ENCODE measurements at places on chromosomes 5 and 9.

- no peak for DNase-seq
These were observed 21.4 kb downstream of the DIAPH1 start for GRCh38 chr5:141597394-141597793.

DNA sequence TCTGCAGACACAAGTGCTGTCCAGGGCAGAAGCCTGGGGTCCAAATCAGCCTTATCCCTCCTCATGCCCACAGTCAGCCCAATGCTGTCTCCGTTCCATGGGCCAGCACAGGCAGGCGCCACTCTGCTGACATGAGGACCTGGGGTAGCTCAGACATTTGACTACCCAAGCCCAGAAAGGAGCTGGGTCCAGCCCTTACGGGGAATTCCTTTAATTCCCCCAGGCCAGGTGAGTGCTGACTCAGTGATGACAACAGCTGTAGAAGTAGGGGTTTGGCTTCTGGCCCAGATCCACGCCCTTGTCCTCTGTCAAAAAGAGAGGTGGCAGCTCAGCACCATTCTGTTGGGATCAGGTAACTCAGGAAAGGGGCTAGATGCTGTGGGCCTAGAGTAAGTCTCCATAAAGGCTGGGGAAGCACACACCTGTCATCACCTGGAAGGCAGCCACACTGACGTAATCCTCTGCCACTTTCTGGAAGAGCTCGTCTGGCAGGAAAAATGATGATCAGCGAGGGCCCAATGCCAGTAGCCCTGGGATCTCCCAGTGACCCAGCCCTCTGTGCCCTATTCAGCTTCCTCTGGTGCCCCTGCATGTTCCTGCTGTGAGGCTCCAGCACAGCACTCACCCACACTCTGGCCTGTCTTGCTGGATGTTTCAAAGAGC is 1.9 kb downstream of the RAB24 start:
- peak; percentile 35 for DNase-seq

GRCh38 chr5:127206320-127207113 is 84.1 kb upstream of the MEGF10 start:
- DNase-seq, result no peak

GRCh38 chr5:114249823-114250222 is 112.0 kb upstream of the KCNN2 start:
- no peak for DNase-seq

DNA sequence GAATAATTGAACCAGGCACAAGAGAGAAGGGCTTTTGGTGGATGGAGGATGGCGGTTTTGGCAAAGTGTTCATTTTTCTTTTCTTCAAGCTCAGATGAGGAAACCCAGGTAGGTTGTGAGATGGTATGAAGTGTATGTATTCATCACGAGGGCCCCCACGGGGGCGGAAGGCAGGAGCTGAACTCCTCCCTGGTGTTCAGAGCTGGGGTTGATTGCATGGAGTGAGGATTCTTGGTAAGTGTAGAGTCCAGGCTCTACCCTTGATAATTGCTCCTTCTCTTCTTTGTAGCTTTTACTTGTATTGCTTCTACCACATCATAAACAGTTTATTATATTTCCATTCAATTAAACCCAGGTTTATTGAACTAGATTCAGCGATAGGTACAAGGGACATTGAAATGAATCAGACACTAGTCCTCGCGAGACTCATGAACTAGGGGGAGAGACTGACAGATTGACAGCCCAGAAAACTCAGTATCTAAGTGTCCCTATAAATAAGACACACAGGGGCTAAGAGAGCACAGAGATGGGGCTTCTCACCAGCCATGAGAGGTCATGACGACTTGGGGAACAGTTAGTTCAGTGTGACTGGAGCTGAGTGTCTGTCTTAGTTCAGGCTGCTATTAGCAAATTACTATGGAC is 116.7 kb upstream of the KLF4 start:
- no peak for DNase-seq

- no peak for DNase-seq
These were observed 353.2 kb downstream of the CWC27 start for GRCh38 chr5:65121880-65122436.

GRCh38 chr5:135490245-135491037 is 38.3 kb upstream of the TIFAB start:
- DNase-seq, result no peak

- DNase-seq, result no peak
These were observed 183.4 kb downstream of the DMRT2 start for GRCh38 chr9:1233568-1233967.

GRCh38 chr9:101265261-101265660 is 119.5 kb downstream of the BAAT start:
- no peak for DNase-seq

- no peak for DNase-seq
These were observed 285.9 kb downstream of the ARHGEF28 start for GRCh38 chr5:73911761-73912393.

- no peak for DNase-seq
These were observed 504.4 kb downstream of the TLE4 start for GRCh38 chr9:80076162-80076561.

DNA sequence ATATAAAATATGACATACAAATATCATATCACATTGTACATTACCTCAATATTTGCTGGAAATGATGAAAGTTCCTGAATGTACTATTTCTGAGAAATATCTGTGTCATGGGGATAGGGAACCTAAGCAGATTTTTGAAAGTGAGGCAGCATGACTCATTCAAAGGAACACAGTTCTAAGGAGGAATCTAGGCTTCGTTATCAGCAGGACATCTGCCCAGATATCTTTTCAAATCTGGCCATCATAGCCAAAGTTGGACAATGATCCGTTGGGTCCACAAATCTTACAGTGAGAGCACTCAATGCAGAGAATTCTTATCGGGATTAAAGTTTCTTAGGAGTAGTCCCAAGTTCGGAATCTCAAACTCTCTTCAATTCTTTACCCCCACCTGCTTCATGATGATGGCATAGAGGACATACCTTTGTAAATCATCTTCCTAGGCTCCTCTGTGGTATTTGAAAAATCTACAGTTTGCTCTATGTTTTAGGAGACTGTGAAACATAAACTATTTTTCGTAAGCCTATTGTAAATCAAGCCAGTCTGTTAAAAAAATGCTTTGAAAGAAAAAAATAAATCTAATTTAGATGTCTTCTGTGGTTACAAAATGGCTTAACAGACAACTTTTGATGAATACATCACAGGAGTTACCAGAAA is 29.4 kb upstream of the ALDH1A1 start:
- no peak for DNase-seq

- DNase-seq, result no peak
These were observed 176.5 kb upstream of the TLE4 start for GRCh38 chr9:79395228-79395627.

DNA sequence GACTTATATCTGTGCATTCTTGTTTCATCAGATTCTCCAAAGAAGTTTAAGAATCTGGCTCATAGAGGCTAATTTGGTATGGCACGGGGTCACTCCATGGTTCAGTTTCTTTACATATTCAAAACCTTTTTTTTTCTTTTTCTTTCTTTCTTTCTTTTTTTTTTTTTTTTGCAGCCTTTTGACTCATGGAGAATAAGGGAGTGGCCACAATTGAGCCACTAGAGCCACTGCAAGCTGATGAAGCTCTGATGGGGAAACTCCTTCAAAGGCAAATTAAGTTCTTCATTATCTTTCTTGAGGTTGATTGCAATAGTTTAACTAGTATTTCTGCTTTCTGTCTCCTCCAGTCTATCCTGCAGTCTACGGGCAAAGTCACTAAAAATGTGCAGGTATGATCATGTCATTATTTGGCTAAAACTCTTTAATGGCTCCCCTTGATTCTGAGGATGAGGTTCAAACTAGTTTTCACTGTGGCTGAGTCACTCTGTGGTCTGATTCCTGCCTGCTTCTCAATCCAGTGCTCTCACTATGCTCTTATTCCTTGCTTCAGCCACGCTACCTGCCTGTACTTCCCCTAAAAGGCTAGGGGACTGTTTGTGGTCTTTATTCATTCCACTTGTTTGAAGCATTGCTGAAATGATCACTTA is 93.5 kb upstream of the RIOK2 start:
- DNase-seq, result no peak

DNA sequence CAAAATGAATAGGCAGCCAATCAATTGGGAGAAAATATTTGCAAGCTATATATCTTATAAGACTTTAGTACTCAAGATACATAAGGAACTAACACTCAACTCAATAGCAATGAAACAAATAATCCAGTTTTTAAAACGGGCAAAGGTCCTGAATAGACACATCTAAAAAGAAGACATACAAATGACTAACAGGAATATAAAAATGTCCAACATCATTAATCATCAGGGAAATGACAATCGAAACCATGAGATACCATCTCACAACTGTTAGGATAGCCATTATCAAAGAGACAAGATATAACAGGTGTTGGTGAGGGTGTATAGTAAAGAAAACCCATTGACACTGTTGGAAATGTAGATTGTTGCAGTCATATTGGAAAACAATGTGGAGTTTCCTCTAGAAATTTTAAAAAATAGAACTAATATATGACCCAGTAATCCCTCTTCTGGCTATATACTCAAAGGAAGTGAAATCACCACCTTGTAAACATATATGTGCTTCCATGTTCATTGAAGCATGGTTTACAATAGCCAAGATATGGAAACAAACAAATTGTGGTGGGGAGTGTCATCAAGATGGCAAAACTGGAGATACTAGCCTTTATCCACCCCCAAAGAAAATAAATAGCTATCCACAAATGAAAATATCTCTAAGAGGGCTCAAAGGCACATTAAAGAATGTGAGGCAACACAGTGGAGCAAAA is 13.9 kb upstream of the BTNL3 start:
- no peak for DNase-seq

DNA sequence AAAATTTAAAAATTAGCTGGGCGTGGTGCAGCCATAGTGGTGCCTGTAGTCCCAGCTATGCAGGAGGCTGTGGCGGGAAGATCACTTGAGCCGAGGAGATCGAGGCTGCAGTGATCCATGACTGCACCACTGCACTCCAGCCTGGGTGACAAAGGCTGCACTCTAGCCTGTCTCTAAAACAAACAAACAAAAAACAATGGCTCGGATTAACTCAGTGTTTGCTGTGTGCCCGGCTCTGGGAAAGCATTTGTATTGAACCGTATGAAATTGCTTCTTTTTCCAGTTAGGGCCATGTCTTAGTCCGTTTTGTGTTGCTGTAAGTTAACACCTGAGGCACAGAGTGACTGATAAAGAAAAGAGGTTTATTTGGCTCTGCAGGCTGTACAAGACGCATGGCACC is 62.6 kb downstream of the CFAP77 start:
- no peak for DNase-seq

DNA sequence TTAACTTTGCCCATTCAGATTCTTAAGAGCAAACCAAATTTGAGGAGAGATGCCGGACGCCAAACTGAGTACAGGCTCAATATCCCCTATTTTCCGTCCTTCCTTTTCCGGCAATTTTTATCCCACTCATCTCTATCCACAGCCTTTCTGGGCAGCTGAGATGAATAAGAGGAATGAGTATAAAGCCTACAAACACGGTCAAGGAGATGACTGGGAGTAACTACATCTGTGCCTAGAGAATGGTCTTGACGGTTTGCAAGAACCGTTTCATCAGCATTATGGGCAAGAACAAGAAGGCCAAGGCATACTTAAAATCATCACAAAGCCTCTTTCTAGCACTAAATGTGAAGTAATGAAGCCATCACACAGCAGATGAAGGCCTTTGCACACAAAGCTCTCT is 227.3 kb downstream of the DCP2 start:
- DNase-seq, result no peak

DNA sequence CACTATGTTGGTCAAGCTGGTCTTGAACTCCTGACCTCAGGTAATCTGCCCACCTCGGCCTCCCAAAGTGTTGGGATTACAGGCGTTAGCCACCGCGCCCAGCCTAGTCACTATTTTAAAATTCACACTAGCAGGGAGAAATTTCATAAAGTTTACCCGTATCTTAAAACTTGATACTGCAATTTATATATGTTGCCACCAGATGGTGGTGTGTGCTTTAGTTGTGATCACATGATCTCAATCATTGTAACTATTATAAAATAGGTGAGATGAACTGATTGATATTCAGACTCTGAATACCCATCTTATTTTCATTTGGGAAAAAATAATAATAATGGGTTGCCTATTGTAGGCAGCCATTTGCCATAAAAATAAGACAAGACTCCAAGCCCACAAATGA is 1330.4 kb upstream of the WWC1 start:
- no peak for DNase-seq

- DNase-seq, result no peak
These were observed 321.0 kb upstream of the TRPC7 start for GRCh38 chr5:136686192-136686872.

DNA sequence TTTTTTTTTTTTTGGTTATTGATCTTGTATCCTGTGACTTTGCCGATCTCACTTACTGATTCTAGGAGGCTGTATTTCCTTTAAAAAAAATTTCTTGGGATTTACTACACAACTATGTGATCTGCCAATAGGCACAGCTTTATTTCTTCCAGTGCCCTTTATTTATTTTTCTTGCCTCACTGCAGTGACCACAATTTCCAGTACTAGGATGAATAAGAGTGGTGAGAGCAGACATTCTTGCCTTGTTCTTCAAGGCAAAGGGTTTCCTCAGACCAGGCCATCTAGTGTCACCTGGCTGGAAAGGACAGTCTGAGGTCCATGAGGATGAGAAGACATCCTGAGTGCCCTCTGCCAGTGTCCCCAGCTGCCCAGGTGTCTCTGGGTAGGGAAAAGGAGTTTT is 265.4 kb downstream of the SPOCK1 start:
- no peak for DNase-seq

GRCh38 chr5:139696894-139697658 is 48.9 kb downstream of the CXXC5 start:
- DNase-seq, result peak; percentile 46

- no peak for DNase-seq
These were observed 142.7 kb downstream of the LHFPL2 start for GRCh38 chr5:78505860-78506259.

GRCh38 chr9:90645721-90646120 is 3.1 kb upstream of the DIRAS2 start:
- DNase-seq, result no peak

- no peak for DNase-seq
These were observed 4.8 kb downstream of the TOR2A start for GRCh38 chr9:127730262-127730661.

DNA sequence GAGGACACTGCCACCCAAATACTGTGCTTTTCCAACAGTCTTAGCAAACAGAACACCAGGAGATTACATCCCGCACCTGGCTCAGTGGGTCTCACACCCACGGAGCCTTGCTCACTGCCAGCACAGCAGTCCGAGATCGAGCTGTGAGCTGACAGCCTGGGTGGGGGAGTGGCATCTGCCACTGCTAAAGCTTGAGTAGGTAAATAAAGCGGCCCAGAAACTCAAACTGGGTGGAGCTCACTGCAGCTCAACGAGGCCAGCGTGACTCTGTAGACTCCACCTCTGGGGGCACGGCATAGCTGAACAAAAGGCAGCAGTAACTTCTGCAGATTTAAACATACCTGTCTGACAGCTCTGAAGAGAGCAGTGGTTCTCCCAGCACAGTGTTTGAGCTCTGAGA is 28.8 kb downstream of the EPB41L4A start:
- DNase-seq, result no peak

- DNase-seq, result no peak
These were observed 49.8 kb downstream of the RASEF start for GRCh38 chr9:83012922-83013838.

All from stimulated activated CD4-positive, alpha-beta T cell treated with anti-CD3 and anti-CD28 coated beads, Interleukin-15, amount 100 ng/mL, for 24 hours (primary cell).